Tibial nerve (tissue), 4 donors: ENCODE measurements at places on chromosomes 5 and 9.

GRCh38 chr9:73155968-73156864 lies 4.6 kb downstream of the ANXA1 start:
- H3K27ac ChIP-seq = no peak overlapping the region
- H3K4me3 ChIP-seq = no peak overlapping the region
- H3K36me3 ChIP-seq = no peaks in the 10 kb centered on the region
- H3K4me1 ChIP-seq = peaks cover 31% of the 10 kb centered on the region
- no peaks in the 10 kb centered on the region for H3K27me3 ChIP-seq
- no peak for DNase-seq

GRCh38 chr9:2496934-2497333 lies 124.7 kb upstream of the VLDLR start:
- no peak overlapping the region for H3K4me3 ChIP-seq
- no peaks in the 10 kb centered on the region for H3K36me3 ChIP-seq
- no peak overlapping the region for H3K27ac ChIP-seq
- H3K4me1 ChIP-seq = peaks cover 4% of the 10 kb centered on the region
- H3K27me3 ChIP-seq = no peaks in the 10 kb centered on the region

GRCh38 chr5:120806202-120806601 lies 342.1 kb downstream of the PRR16 start:
- no peak overlapping the region for H3K4me3 ChIP-seq
- H3K36me3 ChIP-seq = no peaks in the 10 kb centered on the region
- H3K4me1 ChIP-seq = no peaks in the 10 kb centered on the region
- no peaks in the 10 kb centered on the region for H3K27me3 ChIP-seq
- H3K27ac ChIP-seq = no peak overlapping the region
- no peak for DNase-seq

DNA sequence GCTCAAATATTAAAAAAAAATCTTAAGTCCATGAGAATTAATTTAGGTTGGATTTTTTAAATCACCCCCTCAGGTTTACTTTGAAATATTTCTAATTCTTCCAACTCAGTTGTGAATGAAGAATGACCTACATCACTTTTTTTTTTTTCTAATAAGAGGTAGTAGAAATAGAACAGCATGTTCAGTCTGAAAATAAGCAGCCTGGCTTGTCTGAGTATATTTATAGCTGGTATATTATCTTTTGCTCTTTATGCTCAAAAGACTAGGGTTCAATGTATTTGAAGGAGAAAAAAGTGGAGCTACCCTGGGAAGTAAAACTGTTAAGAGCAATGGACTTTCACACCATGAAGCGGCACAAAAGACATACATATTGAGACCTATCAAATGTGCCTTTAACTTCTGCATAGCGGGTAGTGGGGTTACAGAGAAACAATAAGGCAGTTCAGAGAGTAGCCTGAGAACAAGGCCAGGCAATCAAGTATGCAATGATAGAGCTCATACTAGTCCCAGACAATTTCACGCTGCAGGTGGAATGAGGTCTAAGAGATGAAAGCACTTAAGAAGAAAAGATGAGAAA lies 175.4 kb upstream of the CDH12 start:
- no peak overlapping the region for H3K27ac ChIP-seq
- no peaks in the 10 kb centered on the region for H3K36me3 ChIP-seq
- no peaks in the 10 kb centered on the region for H3K27me3 ChIP-seq
- H3K4me1 ChIP-seq = no peaks in the 10 kb centered on the region

GRCh38 chr5:56647099-56647850 lies 168.1 kb upstream of the MAP3K1 start:
- no peak overlapping the region for H3K27ac ChIP-seq
- H3K4me1 ChIP-seq = no peaks in the 10 kb centered on the region
- H3K36me3 ChIP-seq = no peaks in the 10 kb centered on the region
- H3K27me3 ChIP-seq = no peaks in the 10 kb centered on the region

DNA sequence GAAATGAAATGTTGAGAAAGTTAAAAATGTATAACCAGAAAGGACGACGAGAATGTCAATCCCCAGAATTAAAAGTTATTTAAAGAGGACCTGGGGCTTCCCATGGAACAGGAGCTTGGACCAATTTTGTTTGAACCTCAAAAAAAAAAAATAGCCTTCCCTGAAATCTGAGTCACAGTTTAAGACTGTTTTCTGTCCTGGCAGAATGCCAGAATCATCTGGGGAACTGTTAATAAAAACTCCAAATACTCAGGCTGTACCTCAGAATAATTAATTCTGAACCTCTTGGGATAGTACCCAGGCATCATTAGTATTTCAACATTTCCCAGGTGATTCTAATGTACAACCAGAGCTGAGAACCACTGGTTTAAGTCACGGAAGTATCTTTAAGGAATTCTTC lies 102.2 kb upstream of the SLCO6A1 start:
- DNase-seq = no peak
- H3K4me1 ChIP-seq = peaks cover 8% of the 10 kb centered on the region
- H3K4me3 ChIP-seq = no peak overlapping the region
- no peaks in the 10 kb centered on the region for H3K27me3 ChIP-seq

- H3K4me3 ChIP-seq = no peak overlapping the region
- H3K4me1 ChIP-seq = no peaks in the 10 kb centered on the region
- no peaks in the 10 kb centered on the region for H3K36me3 ChIP-seq
- DNase-seq = no peak
- H3K27me3 ChIP-seq = no peaks in the 10 kb centered on the region
These were observed 2.8 kb downstream of the CACNA1B start for GRCh38 chr9:137880160-137880975.

- no peaks in the 10 kb centered on the region for H3K4me1 ChIP-seq
- no peak overlapping the region for H3K27ac ChIP-seq
- no peaks in the 10 kb centered on the region for H3K36me3 ChIP-seq
- no peaks in the 10 kb centered on the region for H3K27me3 ChIP-seq
These were observed 267.5 kb upstream of the GRIA1 start for GRCh38 chr5:153222936-153223335.

DNA sequence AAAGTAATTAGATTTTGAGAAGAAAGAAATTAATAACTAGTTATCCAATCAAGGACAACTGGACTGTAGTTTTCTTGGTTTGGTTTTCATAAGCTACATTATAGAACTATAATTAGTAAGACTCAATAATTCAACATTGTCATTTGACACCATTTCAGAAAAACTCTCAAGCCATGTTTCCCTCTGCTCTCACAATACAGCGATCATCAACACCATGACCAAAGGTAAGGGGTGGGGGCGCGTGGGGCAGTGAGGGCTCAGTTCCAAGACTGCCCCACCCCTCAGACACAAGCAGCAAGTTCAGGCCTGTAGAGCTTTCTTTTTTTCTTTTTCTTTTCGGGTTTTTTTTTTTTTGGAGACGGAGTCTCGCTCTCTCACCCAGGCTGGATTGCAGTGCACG lies 6.4 kb downstream of the CMBL start:
- H3K36me3 ChIP-seq = no peaks in the 10 kb centered on the region
- H3K27me3 ChIP-seq = no peaks in the 10 kb centered on the region
- H3K27ac ChIP-seq = peak overlapping the region; percentile 51
- no peak for DNase-seq
- H3K4me1 ChIP-seq = no peaks in the 10 kb centered on the region
- H3K4me3 ChIP-seq = no peak overlapping the region

GRCh38 chr5:84383816-84384603 lies 670 bp downstream of the EDIL3 start:
- no peaks in the 10 kb centered on the region for H3K27me3 ChIP-seq
- peak overlapping the region; percentile 70 for H3K27ac ChIP-seq
- no peaks in the 10 kb centered on the region for H3K36me3 ChIP-seq

GRCh38 chr5:13524936-13525335 lies 419.6 kb downstream of the DNAH5 start:
- H3K4me3 ChIP-seq = no peak overlapping the region
- H3K36me3 ChIP-seq = no peaks in the 10 kb centered on the region
- H3K4me1 ChIP-seq = no peaks in the 10 kb centered on the region
- no peak for DNase-seq
- H3K27me3 ChIP-seq = no peaks in the 10 kb centered on the region

GRCh38 chr9:133846483-133847090 lies 108.4 kb upstream of the SARDH start:
- no peak overlapping the region for H3K27ac ChIP-seq
- no peaks in the 10 kb centered on the region for H3K27me3 ChIP-seq
- H3K4me3 ChIP-seq = no peak overlapping the region
- no peak for DNase-seq
- H3K4me1 ChIP-seq = no peaks in the 10 kb centered on the region

GRCh38 chr9:81871695-81872094 lies 56.5 kb upstream of the SPATA31D4 start:
- no peaks in the 10 kb centered on the region for H3K27me3 ChIP-seq
- H3K4me3 ChIP-seq = no peak overlapping the region
- no peaks in the 10 kb centered on the region for H3K4me1 ChIP-seq

GRCh38 chr5:9411142-9411541 lies 134.7 kb downstream of the SEMA5A start:
- no peak for DNase-seq
- no peaks in the 10 kb centered on the region for H3K36me3 ChIP-seq
- no peak overlapping the region for H3K27ac ChIP-seq
- peaks cover 7% of the 10 kb centered on the region for H3K4me1 ChIP-seq
- H3K27me3 ChIP-seq = no peaks in the 10 kb centered on the region
- no peak overlapping the region for H3K4me3 ChIP-seq

GRCh38 chr5:20145240-20145639 lies 157.2 kb upstream of the CDH18 start:
- H3K36me3 ChIP-seq = no peaks in the 10 kb centered on the region
- H3K27me3 ChIP-seq = no peaks in the 10 kb centered on the region
- no peak overlapping the region for H3K27ac ChIP-seq
- H3K4me1 ChIP-seq = no peaks in the 10 kb centered on the region

DNA sequence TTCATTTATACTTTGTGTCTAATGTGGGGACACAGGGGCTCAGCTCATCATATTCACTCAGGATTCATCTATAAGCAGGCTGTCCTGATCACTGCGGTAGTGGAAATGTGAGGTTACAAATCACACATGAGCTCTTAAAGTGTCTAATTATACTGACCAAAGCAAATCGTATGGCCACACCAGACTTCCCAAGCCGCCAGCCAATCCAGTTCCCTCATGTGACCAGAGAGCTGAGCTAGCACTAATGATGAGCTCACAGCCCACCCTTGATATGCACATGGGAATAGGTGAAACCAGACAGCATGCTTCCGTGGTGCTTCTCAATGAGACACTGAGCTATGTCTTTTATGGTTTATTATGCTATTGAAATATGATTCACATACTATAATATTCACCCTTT lies 17.6 kb downstream of the ECM2 start:
- no peaks in the 10 kb centered on the region for H3K4me1 ChIP-seq
- DNase-seq = no peak
- no peaks in the 10 kb centered on the region for H3K27me3 ChIP-seq
- H3K4me3 ChIP-seq = no peak overlapping the region
- H3K27ac ChIP-seq = no peak overlapping the region

DNA sequence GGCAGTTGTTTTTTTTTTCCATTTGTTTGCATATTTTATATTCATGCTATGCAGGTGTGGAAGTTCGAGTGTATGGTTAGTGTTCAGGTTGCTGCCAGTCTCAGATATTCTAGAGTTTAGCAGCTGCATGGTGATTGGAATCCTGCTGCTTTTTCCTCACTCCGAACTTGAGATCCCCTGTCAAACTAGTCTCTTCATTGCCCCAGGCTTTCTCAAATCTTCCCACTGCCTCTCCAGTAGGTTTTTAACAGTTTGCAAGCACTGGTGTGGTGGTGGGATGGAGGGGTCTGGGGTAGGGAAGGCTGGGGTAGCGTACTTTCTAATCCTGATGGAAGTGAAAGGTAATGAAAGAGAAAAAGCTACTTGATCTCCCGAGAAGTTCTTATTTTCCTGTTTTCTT lies 112.9 kb downstream of the CHSY3 start:
- DNase-seq = no peak
- H3K4me1 ChIP-seq = no peaks in the 10 kb centered on the region
- H3K4me3 ChIP-seq = no peak overlapping the region
- H3K27ac ChIP-seq = no peak overlapping the region
- H3K36me3 ChIP-seq = no peaks in the 10 kb centered on the region

DNA sequence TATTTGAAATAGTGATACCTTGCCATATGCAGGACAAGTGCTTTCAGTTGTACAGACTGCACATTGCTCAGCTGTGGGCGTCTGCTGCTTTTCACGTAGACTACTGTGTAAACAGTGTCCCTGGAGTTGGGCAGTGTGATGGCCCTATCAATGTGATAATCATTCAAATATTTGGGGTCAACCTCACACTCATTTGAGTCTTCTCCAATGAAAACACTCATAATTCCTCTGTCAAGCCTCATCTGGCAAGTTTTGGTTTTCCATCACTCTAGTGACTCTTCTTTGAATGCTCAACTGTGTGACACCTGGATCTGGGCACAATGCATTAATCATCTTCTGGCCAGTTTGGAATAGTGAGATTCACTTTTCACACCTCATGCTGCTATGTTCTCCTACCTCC lies 64.4 kb downstream of the UGCG start:
- H3K4me3 ChIP-seq = no peak overlapping the region
- no peak overlapping the region for H3K27ac ChIP-seq
- no peaks in the 10 kb centered on the region for H3K36me3 ChIP-seq
- DNase-seq = no peak
- no peaks in the 10 kb centered on the region for H3K4me1 ChIP-seq

GRCh38 chr9:14214693-14215092 lies 99.2 kb downstream of the NFIB start:
- no peak overlapping the region for H3K4me3 ChIP-seq
- H3K27me3 ChIP-seq = no peaks in the 10 kb centered on the region
- H3K4me1 ChIP-seq = no peaks in the 10 kb centered on the region
- no peaks in the 10 kb centered on the region for H3K36me3 ChIP-seq
- DNase-seq = no peak

DNA sequence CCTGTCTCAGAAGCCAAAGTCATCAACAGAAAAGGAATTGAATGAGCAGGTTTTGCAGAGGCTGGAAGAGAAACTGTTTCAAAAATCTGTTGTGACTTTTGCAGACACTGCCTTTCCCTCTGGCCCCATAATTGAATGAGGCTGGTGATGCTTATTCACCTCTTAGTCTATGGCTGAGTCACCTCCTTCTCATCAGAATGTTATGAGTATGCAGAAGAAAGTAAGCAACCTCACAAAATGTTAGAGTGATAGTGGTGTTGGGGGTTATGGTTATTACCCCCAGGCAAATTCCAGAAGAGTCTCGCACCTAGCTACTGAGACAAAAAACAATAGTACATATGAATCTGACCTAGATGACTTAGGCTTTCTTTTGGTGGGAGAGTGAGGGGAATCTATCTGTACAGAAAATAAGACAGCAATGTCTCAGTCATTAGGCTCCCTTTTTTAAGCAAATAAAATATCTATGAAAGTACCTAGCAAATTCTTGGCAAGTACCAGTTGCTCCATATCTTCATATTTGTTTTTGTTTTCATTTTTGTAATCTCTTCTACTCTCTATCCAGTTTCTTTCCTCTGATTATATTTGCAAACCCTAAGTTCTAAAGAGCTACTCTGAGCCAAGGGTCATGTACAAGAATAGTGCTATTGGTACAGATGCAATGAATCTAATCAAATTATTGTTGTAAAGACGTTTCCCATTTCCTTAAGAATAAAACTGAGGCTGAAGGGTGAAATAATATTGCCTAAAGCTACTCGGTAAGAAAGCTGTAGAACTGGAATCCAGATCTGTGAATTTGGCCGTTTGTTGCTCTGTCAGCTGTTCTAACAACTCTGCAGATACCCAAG lies 498.1 kb upstream of the TNC start:
- no peak for DNase-seq
- H3K4me1 ChIP-seq = no peaks in the 10 kb centered on the region
- no peaks in the 10 kb centered on the region for H3K36me3 ChIP-seq
